ENCODE measurements at places on chromosomes 7 and 10. TPM values are rescaled to one million over a fixed set of nuclear protein-coding genes. Genes with fewer than 3 reads are reported as not detected.

Gene PNLIPRP3
- not detected for total RNA-seq

Gene CPED1
- 30.0 TPM for total RNA-seq

Gene TSPAN33
- not detected for total RNA-seq

Gene MYL7
- not detected for total RNA-seq

Gene SPAM1
- total RNA-seq, result not detected

Gene GNGT1
- not detected for total RNA-seq

Gene SLC18A3
- not detected for total RNA-seq

Gene CPXM2
- total RNA-seq, result 64.0 TPM

Gene EPDR1
- 27.8 TPM for total RNA-seq

Gene MMP21
- total RNA-seq, result 0.09 TPM

Gene NEBL
- total RNA-seq, result 4.3 TPM

Gene COL28A1
- total RNA-seq, result 0.09 TPM
